ENCODE measurements at places on chromosomes 12 and 14. TPM values are rescaled to one million over a fixed set of nuclear protein-coding genes. Genes with fewer than 3 reads are reported as not detected.

NUMB gene
- total RNA-seq: 24.3 TPM

IFI27 gene
- 72.5 TPM for total RNA-seq

TEX52 gene
- not detected for total RNA-seq

ZDHHC22 gene
- not detected for total RNA-seq

PMCH gene
- total RNA-seq: not detected

NAV3 gene
- total RNA-seq: 0.74 TPM

MAPK1IP1L gene
- 115 TPM for total RNA-seq

GPX2 gene
- total RNA-seq: 21.2 TPM

KLRC2 gene
- 0.19 TPM for total RNA-seq

MANSC4 gene
- not detected for total RNA-seq

TMEM253 gene
- total RNA-seq: 0.49 TPM

FGF23 gene
- total RNA-seq: not detected

ADAM21 gene
- total RNA-seq: 1.2 TPM

RNASE3 gene
- not detected for total RNA-seq

TMBIM4 gene
- total RNA-seq: 89.0 TPM

DCN gene
- total RNA-seq: 7.9 TPM

FAM186B gene
- 0.07 TPM for total RNA-seq

ARMH4 gene
- not detected for total RNA-seq

KRT85 gene
- not detected for total RNA-seq

KRT1 gene
- total RNA-seq: 0.99 TPM

KRT73 gene
- not detected for total RNA-seq

GLS2 gene
- total RNA-seq: 6.0 TPM

CLECL1 gene
- total RNA-seq: not detected

P2RX2 gene
- total RNA-seq: not detected

ANKRD33 gene
- total RNA-seq: not detected

HOXC11 gene
- not detected for total RNA-seq

CRIP2 gene
- 186 TPM for total RNA-seq

C12orf50 gene
- not detected for total RNA-seq

SERPINA3 gene
- 3.5 TPM for total RNA-seq

GPR68 gene
- 1.3 TPM for total RNA-seq

TTC9 gene
- total RNA-seq: 14.1 TPM

E2F7 gene
- 7.0 TPM for total RNA-seq

MNAT1 gene
- 48.2 TPM for total RNA-seq

Measured in airway epithelial cell (primary cell).